ENCODE measurements at places on chromosomes 6 and 20. TPM values are rescaled to one million over a fixed set of nuclear protein-coding genes. Genes with fewer than 3 reads are reported as not detected.

The PSORS1C2 gene
- total RNA-seq: not detected

The MANEA gene
- 15.9 TPM for total RNA-seq

The LRP11 gene
- total RNA-seq: 39.4 TPM

The DEF6 gene
- 0.72 TPM for total RNA-seq

The PKIB gene
- total RNA-seq: 3.5 TPM

The ENPP3 gene
- total RNA-seq: under 0.01 TPM

The SMOC2 gene
- total RNA-seq: 10.6 TPM

The GTSF1L gene
- not detected for total RNA-seq

The CTAGE9 gene
- total RNA-seq: not detected

The C20orf202 gene
- total RNA-seq: not detected

The SRMS gene
- not detected for total RNA-seq

The RREB1 gene
- total RNA-seq: 25.9 TPM

The ZSCAN16 gene
- total RNA-seq: 4.1 TPM

The MRAP2 gene
- total RNA-seq: 5.1 TPM

The CLVS2 gene
- not detected for total RNA-seq

The FERMT1 gene
- 2.1 TPM for total RNA-seq

The BTBD3 gene
- 18.9 TPM for total RNA-seq

The ENPP5 gene
- 5.3 TPM for total RNA-seq

The DPPA5 gene
- not detected for total RNA-seq

The OR2W1 gene
- total RNA-seq: not detected

The ZFP57 gene
- total RNA-seq: 0.36 TPM

The DNAH8 gene
- total RNA-seq: 0.36 TPM

The BAG2 gene
- total RNA-seq: 13.3 TPM

The GMEB2 gene
- total RNA-seq: 7.4 TPM

The ULBP2 gene
- 3.2 TPM for total RNA-seq

The PARD6B gene
- total RNA-seq: 0.72 TPM

The OR2H2 gene
- total RNA-seq: not detected

The SGK2 gene
- total RNA-seq: under 0.01 TPM

The DCDC2 gene
- under 0.01 TPM for total RNA-seq

The TGM3 gene
- total RNA-seq: not detected

The RRAGD gene
- 3.3 TPM for total RNA-seq

The LCA5 gene
- total RNA-seq: 10.1 TPM

The RNASET2 gene
- 41.3 TPM for total RNA-seq

The ATP6V1G2 gene
- total RNA-seq: 2.2 TPM

The KCNK15 gene
- 81.3 TPM for total RNA-seq

The MPIG6B gene
- not detected for total RNA-seq

The COL11A2 gene
- 1.8 TPM for total RNA-seq
